ENCODE measurements at places on chromosomes 3 and 15.

DNA sequence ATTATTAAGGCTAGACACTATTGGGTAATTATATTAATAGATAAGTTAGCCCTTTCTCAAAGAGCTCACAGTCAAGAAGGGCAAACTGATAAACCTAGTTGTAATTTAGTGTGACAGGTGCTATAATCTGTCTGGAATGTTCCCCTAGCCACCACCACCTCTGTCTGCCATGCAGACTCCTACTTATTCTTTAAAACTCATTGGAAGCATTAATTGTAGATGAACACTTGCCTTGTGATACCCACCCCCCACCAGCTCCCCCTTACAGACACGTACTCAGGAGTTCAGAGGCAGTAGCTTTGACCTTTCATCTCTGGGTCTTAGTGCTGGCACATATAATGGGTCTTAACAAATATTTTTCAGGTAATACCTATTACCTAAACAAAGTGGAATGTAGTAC is 195.9 kb downstream of the TP63 start:
- DNase-seq, result no peak

- DNase-seq, result no peak
These were observed 7.7 kb upstream of the NGRN start for GRCh38 chr15:90257776-90258175.

DNA sequence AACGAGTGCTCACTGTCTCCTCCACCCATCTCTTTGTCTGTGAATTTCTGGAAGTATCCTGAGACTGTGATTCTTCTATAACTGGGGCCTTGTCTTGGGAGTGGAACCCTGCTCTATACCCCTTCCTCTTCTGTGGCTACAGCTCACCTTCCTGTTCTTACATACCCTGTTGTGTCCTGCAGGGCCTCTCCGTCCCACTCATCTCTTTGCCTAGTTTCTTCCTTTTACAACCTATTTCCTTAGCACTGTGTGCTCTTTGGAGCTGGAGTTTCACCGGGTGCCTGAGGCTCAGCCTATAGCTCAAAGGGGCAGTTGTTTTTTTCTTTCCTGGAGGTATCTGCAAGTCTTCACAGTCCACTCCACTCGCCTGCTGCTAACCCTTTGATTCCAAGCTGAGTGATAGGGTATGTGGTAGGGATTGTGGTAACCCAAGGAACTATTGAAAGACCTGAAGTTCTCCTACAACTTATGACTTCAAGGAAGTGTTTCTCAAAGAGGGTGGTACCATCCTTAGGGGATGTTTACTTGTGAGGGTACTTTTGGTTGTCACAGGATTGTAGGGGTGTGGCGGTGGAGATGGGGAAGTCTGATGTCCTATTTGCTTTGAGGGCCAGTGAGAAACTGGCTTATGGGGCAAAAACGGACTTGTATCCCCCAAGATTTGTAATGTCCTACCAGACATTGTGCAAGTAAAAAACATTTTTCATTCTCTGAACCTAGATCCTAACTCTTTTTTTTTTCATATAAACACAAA is 66.6 kb upstream of the ARL8B start:
- no peak for DNase-seq

DNA sequence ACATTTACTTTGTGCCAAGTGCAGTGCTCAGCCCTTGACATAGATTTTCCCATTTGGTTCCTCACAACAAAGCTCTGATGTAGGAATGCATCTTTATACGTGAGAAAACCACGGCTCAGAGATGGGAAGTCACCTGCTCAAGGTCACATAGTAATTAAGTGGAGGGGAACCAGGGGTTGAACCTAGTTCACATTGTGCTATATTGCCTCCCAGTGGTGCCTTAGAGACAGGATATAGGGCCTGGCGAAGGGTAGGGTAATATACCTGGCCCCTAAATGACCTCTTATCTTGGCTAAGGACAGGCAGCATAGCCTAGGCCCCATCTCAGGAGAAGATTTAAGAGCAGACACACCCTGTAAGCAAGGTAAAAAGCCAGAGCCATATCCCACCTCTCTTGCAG is 71.5 kb downstream of the FOXP1 start:
- no peak for DNase-seq

- no peak for DNase-seq
These were observed 98.2 kb downstream of the FNDC3B start for GRCh38 chr3:172137287-172138192.

- no peak for DNase-seq
These were observed 16.4 kb upstream of the HHATL start for GRCh38 chr3:42719002-42719401.

GRCh38 chr3:195011231-195011834 is 259.6 kb downstream of the XXYLT1 start:
- no peak for DNase-seq

DNA sequence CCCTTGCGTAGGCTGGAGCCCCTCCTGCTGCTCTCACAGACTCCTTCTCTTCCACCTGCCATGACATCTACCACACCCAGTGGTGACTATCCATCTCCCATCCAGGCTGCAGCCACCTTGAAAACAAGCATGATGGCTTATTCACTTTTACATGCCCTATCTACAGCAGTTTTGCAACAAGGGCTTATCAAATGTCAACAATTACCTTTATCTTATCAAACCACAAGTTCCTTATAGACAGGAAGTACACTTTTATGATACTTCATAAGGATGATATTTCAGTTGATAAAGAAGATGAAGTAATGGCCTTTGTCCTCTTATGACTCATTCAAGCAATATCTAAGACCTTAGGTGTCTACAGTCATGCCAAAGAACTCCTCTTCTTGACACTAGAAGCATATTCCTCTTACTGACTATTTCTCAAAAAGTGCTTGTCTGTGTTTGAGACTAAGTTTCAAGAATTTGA is 125.3 kb upstream of the SPRED1 start:
- DNase-seq, result peak; percentile 11

DNA sequence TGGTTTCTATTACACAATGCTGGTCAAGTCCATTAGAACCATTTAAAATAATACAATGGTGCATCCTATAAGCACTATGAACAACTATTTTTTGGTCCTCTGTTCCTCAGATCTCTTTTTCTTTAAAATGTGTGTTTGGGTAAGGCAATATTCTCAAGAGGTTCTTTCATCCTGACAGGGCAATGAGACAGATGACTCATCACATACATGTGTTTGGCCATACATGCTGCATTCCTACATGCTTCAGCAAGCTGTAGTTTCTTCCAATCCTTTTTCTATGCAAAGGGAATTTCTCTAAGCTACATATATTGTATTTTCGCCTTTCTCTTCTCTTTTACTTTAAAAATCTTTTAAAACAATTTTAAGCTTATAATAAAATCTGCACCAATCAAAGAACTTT is 52.7 kb downstream of the OTOL1 start:
- no peak for DNase-seq

DNA sequence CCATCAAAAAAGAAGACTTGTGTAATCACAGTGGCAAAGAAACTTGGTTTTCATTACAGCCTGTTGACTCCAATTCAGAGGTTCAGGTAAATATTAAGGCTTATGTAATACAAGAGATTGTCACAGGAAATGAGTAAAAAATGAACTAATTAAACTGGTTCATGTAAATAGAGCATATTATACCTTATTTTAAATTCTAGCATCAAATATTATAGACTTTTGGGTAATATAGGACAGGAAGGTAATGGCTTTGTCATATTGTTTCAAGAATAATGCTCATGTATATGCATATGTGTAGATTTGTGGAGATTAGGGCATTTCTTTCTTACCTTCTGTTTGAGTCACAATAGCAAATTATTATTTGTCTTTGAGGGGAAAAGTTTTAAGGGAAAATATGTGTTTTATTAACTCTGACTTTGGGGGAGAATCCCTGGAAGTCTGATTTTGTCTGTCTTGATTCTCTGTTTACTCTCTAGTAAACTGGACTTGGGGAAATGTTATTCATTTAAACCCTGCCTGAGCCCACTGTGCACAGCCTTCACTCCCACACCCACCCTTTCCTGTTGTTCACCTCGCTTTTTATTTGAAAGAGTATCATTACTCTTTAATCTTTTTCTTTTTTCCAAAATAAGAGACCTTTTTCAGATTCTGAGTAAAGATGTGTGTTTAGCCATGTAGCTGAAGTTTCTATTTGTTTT is 43.0 kb downstream of the RASA2 start:
- no peak for DNase-seq

DNA sequence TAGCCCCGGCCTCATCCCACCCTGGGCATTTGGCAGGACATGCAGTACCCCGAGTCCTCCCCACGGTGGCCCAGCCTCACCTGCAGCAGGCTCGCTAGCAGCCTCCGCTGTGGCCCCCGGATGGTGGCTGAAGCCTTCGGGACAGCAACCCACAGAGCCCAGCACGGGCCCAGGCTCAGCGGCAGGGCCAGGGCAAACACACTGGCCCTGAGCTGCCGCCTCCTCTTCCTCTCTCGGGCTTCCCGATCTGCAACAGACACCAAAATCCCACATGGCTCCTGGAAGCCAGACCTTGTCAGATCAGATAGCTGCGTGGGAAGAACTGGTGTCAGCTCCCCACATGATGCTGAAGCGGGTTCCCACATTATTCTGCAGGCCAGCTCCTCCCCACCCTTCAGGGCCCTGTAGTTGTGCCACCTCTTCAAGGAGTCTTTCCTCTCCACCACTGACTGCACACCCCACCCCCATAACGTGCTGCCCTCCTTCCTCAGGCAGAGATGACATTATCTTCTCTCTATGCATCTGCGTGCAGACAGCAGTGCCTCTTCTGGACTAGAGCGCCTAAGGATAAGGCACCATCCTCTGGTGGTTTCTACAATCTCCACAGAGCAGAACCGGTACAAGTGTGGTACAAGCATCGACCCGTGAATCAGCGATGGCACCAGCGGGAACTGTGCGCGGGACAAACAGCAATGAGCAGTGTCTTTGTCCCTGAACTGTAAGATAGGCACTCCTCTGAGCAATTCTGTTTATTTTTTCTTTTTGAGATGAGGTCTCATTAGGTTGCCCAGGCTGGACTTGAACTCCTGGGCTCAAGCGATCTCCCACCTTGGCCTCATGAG is 9.5 kb downstream of the TMEM44 start:
- DNase-seq, result no peak

GRCh38 chr3:178960181-178960580 is 111.4 kb downstream of the ZMAT3 start:
- no peak for DNase-seq

DNA sequence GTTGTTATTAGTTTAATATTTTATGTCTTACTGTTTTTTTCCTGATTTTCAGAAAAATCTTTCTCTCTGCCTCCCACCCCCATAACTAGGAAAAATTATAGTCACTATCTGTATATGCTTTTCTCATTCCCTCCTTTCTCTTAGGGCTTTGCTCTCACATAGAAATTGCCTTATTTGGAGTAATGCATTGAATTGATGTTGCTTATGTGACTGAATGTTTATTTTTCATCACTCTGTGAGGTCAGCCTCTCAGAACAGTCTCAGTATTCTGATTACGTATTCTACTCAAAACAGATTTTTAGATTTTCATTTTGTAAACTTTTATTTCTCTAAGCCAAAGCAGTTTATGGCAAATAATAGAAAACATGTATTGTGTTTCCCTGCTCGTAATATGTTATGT is 121.0 kb downstream of the SLMAP start:
- DNase-seq, result peak; percentile 32

GRCh38 chr3:17664923-17665322 is 77.5 kb downstream of the TBC1D5 start:
- DNase-seq, result no peak

GRCh38 chr3:107268469-107268868 is 108.8 kb upstream of the CCDC54 start:
- peak; percentile 20 for DNase-seq

- no peak for DNase-seq
These were observed 183.5 kb upstream of the LYSMD4 start for GRCh38 chr15:99916668-99917223.

GRCh38 chr3:154123906-154124305 is 2.7 kb downstream of the ARHGEF26 start:
- peak; percentile 24 for DNase-seq

DNA sequence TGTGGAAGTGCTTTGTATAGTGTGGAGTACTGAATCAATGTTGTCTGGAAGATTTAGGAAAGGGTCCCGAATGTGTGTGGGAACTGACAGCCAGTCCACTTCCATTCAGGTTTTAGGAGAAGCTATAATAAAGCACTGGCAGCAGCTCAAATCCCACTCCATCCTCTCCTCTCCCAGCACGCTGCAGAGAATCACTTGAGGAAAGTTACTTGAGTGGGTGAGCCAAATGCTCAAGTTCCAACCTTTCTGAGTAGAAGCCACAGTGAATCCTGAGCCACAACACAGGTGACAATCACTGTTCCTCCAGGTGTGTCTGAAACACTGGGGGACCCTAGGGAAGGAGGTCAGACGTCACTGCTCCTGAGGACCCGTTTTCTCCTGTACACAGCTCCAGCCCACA is 106.5 kb downstream of the TIGIT start:
- DNase-seq, result no peak

GRCh38 chr3:10364806-10365205 is 43.9 kb upstream of the SEC13 start:
- DNase-seq, result no peak

GRCh38 chr15:47095833-47096232 is 621.5 kb upstream of the SEMA6D start:
- DNase-seq, result peak; percentile 4

DNA sequence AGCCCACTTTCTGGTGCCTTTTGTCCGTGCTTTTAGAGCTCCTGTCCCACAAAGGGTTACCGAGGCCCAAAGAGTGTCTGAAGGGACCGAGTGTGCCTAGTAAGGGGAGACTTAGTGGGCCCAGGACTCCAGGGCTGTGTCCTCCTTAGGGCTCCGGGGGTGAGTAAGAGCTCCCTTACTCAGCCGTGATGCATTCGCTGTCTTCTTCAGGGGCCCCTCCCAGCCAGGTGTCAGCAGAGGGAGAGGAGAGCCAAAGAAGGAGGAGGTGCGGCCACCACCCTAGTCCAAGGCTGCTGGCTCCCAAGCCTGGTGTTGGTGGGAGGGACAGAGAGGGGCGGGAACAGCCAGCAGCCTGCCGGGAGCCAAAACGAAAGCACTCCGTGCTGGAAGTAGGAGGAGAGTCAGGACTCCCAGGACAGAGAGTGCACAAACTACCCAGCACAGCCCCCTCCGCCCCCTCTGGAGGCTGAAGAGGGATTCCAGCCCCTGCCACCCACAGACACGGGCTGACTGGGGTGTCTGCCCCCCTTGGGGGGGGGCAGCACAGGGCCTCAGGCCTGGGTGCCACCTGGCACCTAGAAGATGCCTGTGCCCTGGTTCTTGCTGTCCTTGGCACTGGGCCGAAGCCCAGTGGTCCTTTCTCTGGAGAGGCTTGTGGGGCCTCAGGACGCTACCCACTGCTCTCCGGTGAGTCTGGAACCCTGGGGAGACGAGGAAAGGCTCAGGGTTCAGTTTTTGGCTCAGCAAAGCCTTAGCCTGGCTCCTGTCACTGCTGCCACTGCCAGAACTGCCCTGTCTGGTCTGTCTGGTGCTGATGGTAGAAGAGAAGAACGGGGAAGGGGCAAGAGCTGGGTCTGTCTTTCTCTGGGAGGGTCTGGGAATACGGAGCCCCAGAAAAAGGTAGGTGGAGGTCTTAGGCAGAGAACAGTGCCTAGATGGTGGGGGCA is at the start of gene IL17RC:
IL17RC (plus strand) TSS at position 365 of the 947 bp plus-strand sequence; CDS start at position 583, 218 bp downstream.
- peak; percentile 91 for DNase-seq

- no peak for DNase-seq
These were observed 44.5 kb downstream of the OXSM start for GRCh38 chr3:25834346-25834745.

GRCh38 chr15:99074446-99074845 is 30.4 kb upstream of the SYNM start:
- no peak for DNase-seq

GRCh38 chr3:179676081-179676480 is 23.2 kb downstream of the USP13 start:
- DNase-seq, result no peak

- peak; percentile 94 for DNase-seq
These were observed 175.7 kb downstream of the KLHL25 start for GRCh38 chr15:85618956-85619491.

- no peak for DNase-seq
These were observed 5.0 kb upstream of the CRYBG3 start for GRCh38 chr3:97816811-97817210.
